ENCODE measurements at places on chromosomes 2 and 18. TPM values are rescaled to one million over a fixed set of nuclear protein-coding genes. Genes with fewer than 3 reads are reported as not detected.

DNA sequence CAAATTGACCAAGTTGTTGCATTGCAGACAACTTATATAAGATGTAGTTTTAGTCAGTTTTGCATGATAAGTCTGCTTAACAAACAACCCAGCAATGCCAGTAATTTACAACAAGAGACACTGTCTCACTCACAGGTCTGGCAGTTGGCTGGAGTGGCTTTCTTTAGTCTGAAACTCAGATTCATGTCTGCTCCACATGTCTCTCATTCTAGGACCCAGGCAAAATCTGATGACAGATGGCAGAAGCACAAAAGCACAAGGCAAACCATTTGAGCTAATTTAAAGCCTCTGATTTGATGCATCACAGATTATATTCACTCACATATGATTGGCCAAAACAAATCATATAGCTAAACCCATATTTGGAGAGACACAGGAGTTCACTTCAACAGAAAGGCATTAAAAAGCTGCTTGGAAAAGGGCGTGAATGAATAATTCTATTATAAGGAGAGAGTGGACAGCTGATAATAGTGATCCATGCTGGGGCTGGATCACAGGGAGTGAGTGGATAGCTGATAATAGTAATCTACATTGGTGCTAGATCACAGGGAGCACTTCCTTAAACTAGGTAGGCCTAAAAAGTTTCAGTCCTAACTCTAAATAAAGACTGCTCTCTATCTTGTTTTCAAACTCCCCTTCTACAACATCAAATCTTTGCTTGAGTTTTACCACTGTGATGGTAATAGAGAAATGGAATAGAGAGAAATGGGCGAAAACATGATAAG, 593.2 kb upstream of the ZNF804A start:
- no peak for DNase-seq

DNA sequence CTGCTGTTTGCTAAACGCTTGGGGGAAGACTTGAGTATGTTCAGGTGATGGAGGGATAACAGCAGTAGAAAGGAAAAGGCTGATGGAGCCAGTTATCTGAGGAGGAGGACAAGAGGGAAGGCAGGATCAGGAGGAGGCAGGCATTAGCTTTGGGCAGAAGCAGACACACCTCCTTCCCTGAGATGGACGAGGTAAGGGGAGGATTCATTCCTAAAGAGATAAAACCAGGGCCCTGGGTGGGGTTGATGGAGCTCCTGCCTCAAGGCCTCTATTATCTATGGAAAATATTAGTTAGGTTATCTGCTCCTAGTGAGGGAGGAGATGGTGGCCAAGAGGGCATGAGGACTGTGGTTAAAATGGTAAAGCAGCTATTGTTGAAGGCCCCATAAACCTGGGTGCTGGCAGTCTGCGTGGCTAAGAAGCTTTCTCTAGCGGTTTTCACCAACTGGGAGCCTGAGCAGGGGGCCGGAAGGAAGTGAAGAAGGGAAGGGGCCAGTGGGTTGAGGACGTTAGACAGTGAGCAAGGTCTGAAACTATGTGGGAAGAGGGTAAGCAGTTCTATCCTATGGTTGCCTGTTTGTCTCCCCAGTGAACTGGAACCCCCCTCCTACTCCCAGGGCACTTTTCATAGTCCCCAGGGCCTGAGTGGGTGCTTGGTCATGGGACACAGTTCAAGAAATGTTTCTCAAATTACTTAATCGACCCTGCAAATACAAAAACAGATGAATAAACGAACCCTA, 56.6 kb upstream of the HK2 start:
- no peak for DNase-seq

- DNase-seq: no peak
These were observed 249.9 kb downstream of the PLCL1 start for GRCh38 chr2:198054299-198054698.

DNA sequence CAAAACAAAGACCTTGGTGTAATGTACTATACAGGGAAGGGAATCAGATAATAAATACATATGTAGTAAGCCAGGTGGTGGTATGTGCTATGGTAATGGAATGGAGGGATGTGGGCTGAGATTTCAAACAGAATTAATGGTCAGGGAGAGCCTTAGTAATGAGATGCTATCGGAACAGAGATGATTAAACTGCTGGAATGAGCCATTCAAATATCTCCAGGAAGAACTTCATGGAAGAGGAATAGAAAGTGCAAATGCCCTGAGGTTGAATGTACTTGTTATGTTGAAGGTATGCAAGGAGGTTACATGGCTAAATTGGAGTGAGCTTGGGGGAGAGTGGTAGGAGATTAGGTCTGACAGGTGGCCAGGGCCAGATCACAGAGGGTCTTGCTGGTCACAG, 5.1 kb downstream of the SERPINB11 start:
- DNase-seq: no peak

DNA sequence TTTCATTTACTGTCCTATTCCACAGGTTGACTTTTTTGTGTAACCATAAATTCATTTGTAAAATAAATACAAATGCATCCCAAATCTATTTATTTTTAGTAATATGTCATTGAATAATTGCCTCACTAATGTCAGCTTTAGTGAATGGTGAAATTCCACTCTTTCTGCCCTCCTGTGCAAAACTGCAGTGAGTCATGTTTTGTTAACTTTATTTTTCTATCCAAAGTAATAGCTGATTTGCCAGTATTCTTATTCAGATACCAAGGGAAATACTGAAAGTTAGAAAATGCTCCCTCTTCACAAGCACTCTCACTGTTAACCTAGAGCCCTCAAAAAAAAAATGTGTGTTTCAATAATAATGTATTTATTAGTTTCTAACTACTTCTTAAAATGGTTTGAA, 322.8 kb downstream of the RIT2 start:
- DNase-seq: no peak

DNA sequence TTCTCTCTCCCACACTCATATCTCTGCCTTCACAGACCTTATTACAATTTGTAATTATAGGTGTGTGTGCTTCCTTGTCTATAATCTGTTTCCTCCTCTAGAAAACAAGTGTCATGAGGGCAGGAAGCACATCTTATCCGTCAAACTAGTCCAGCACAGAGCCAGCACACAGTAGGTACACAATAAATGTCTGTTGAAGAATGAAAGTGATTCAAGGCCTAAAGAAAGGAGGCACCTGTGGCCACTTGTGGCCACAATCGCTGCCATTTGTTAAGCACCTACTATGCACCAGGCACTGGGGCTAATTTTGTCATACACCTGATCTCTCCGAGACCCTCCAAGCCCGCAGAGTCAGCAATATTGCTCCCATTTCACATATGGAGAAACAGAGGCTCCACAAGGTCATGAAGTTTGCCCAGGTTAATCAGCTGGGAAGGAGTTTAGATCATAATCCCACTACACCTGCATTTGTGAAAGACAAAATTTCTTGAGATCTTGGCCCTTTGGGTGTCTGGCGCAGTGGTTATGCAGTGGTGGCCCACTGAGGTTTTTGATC, 78.4 kb downstream of the TNS1 start:
- DNase-seq: no peak

DNA sequence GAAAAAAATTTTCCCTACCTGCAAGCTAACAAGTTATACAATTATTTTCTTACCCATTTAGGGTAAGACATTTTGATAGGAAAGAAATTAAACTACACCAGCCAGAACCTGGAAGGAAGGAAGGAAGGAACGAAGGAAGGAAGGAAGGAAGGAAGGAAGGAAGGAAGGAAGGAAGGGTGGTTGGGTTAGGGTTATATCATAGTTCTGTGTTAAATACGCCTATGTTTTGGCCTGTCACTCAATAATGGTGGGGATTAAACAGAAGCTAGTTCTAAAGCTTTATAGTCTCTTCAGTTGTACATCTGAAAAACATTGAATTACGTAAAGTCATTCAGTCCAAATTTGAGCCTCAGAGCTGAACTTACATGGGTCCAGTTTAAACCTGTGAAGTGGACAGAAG, 74.9 kb upstream of the DNMT3A start:
- no peak for DNase-seq

DNA sequence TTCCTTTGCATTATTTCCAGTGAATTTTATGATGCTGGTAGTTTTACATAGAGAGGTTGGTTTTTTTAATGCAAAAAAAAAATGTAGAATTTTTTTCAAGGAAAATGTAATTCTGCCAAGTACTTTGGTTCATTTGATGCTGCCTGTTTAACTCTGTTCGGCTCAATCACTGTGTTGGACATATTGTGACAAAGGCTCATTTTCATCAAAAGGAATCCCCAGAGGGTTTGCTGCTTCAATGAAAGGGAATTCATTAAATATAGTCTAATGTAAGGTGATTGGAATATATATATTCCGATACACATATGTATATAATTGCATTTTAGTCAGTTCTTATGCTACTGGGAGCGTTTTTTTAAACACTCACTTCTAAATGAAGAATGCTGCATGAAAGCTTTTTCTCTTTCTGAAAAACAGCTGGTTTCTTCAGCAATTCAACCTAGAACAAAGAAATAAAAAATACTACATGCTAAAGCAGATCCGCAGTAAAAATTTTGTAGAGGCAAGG, 314.6 kb upstream of the VWC2L start:
- no peak for DNase-seq

CRIM1 gene
- polyA plus RNA-seq: 116 TPM

MARS2 gene
- 7.4 TPM for polyA plus RNA-seq

DNA sequence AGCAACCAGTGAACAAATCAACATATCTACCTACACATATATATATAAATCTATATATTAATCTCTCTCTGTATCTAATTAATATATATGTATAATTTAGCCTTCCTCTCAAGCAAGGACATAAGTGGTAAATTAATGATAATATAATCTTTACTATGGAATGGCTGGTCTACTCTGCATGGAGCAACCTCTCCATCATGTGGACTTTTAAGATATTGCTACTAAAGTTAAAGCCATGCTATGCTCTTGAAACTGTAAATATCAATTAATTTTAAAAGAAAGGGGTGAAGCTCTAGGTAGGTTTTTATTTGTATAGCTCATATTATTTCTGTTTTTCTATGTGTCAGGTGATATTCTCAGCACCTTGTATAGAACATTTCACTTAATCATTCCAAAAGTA, 147.0 kb downstream of the PPP1R1C start:
- DNase-seq: no peak

TUBB8B gene
- 0.30 TPM for polyA plus RNA-seq

GRCh38 chr2:215680605-215681598, 245.0 kb upstream of the FN1 start:
- DNase-seq: no peak

- no peak for DNase-seq
These were observed 878.8 kb downstream of the TSN start for GRCh38 chr2:122634256-122634655.

DNA sequence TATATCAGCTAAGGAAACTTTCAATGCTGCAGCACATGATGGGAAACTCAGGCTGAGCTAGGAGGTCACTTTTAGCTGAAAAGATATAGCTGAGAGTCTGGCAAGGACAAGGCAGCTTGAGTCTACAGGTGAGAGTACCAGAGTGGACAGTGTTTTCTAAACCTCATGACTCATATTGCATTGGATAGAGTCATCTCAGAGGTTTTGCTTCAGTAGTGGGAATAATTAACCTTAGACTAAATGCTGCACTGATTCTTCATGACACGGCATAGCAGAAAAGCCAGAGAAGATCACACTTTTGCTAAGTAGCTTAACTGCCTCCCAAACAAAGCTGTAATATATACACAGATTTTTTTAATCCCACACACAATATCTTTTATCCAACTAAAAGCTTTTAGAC, 865.0 kb upstream of the CDH2 start:
- no peak for DNase-seq

DNA sequence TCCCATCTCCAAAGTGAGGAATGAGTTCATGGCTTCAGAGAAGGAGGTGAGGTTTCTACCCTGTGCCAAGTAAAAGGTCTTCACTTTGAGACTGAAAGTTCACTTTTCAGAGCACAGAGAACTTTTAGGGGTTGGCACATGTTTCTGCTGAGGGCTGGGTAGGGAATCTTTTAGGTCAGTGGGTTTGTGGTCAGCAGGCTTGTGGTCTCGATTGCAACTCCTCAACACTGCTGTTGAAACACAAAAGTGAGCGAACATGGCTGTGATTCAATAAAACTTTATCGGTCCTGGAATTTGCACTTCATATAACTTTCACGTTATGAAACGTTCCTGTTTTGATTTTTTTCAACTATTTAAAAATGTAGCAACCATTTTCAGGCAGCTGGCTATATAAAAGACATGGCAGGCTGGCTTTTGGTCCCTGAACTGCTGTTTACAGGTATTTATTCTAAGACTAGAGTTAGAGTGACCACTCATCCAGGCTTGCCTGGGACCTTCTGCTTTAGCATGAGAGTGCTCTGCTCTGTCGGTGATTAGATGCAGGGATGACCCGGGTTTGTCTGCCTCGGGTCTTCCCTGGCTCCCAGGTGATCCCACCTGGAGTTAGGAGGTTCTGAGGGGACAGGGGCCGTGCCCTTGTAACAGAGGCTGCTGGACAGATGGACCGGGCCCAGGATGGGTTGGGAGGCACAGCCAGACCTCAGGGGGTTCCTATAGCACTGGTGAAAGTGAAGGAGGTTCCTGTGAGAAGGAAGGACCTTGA, 62.7 kb upstream of the TAF1B start:
- DNase-seq: no peak

DNA sequence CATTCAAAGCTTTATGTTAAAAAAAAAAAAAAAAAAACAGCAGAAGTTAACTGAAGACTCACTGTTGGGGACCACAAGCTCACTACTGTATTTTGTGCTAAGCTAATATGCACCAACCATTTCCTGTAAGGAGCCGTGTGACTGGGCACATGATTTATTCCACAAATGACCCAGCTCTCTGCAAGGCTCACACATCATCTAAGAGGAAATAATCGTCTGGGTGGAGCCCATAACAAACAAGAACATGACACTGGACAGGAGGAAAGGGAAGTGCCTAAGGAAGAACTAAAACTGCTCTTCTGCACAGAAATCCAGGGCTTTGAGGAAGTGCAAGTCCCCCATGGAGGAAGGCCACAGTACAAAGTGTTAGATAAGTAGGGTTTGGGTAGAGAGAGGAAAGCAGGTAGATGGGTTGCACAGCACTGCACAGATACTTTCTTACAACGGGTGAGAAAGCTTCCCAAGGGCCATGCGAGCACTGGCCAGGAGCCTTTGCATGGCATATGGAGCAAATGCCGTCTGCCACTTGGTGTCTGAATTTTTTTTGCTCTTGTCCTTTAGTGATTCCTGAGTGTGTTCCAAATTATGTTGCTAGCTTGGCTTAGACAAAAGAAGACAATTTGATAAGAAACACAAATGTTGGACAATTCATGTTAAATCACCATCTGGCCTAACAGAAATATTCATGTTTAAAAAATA, 24.4 kb downstream of the NFE2L2 start:
- no peak for DNase-seq

DNA sequence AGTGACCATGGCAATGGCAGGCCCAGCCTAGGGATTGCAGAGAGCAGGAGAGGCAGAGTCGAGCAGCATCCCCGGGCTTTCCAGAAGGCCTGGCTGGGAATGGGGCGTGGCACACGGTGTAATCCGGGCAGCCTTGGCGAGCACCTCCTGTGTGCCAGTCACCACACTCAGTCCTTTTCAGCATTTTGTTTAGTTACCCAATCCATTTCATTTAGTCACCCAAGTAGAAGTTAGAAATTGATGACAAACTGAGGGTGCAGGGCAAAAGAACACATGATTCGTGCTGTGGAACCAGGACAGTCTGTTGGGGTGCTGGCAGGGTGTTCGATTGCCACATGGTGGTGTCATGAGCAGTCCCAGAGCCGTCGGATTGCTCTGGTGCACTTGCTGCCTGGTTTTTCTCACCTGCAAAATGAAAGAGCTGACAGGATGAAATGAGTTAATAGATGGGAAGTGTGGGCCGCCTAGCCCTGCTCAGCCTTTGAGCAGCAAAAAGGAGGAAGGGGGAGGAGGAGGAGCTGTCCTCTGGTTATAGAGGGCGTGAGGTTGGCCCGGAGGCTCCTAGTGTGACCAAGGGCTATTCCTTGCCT, 299.4 kb downstream of the AGAP1 start:
- no peak for DNase-seq

- no peak for DNase-seq
These were observed 123.3 kb upstream of the CWC22 start for GRCh38 chr2:180130403-180130802.

MYO5B gene
- polyA plus RNA-seq: 6.5 TPM

PAIP2B gene
- polyA plus RNA-seq: 0.99 TPM

Data from keratinocyte (primary cell).